ENCODE measurements at places on chromosomes 2 and 18.

DNA sequence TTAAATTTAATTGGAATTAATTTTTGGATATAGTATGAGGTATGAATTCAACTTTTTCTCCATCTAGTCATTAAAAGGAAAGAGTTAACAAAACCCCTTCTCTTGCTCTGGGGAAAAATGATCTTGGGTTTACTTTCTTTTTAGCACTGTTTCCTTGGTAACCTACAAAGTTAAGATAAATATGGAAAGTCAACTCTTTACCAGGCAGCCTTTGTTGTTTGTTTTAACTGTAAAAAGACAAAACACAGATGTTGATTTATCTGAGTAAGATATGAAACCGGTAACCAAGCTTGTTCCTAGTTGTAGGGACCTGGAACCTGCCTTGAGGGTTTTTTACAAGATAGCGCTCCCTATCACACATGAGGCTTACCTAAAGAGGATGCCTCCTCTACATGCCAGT is 10.1 kb upstream of the SANBR start:
- peaks cover 10% of the 10 kb centered on the region for H3K36me3 ChIP-seq
- H3K27ac ChIP-seq: no peak overlapping the region
- no peak for DNase-seq
- H3K4me1 ChIP-seq: no peaks in the 10 kb centered on the region
- H3K4me3 ChIP-seq: no peak overlapping the region
- no peaks in the 10 kb centered on the region for H3K27me3 ChIP-seq

GRCh38 chr2:199836943-199837342 is 14.0 kb downstream of the FTCDNL1 start:
- no peak for DNase-seq
- no peak overlapping the region for H3K27ac ChIP-seq
- H3K36me3 ChIP-seq: no peaks in the 10 kb centered on the region
- H3K4me1 ChIP-seq: no peaks in the 10 kb centered on the region
- H3K4me3 ChIP-seq: no peak overlapping the region

GRCh38 chr2:186572705-186573104 is 17.2 kb upstream of the ITGAV start:
- H3K27me3 ChIP-seq: no peaks in the 10 kb centered on the region
- no peak overlapping the region for H3K27ac ChIP-seq
- no peaks in the 10 kb centered on the region for H3K36me3 ChIP-seq

DNA sequence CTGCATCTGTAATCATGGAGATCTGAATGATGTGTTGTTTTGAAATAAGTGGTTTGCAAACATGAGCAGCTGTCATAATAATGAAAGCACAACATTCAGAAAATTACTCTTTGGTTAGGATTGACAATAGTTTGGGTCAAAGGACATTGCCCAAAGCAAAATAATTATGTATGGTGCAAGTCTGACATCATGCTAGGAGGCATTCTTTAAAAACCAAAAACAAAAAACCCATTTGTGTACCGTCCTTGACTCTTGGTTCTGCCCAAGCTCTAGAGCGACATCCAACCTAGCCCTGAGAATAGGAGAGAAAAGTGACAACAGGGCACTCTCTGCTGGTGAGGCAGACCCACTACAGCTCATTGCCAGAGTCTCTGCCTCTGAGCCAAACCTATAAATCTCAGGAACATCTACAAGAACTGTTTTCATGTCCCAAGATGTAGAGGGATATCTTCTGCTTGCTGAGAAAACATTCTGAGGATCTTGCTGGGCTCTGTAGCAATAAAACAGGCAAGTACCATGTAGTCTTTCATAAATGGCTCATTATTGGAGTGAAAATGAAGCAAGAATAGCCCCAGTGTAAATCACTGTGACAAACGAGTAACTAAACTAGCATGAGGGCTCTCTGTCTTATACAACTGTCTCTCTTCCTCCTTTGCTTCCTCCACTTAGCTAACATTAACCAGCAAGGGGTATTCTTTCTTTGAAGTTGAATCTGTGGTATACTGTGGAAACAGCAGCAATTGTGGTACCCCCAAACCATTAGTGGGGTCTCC is 266.8 kb upstream of the CXCR4 start:
- H3K27ac ChIP-seq: no peak overlapping the region
- peak; percentile 26 for DNase-seq
- no peak overlapping the region for H3K4me3 ChIP-seq
- H3K4me1 ChIP-seq: no peaks in the 10 kb centered on the region
- no peaks in the 10 kb centered on the region for H3K27me3 ChIP-seq

DNA sequence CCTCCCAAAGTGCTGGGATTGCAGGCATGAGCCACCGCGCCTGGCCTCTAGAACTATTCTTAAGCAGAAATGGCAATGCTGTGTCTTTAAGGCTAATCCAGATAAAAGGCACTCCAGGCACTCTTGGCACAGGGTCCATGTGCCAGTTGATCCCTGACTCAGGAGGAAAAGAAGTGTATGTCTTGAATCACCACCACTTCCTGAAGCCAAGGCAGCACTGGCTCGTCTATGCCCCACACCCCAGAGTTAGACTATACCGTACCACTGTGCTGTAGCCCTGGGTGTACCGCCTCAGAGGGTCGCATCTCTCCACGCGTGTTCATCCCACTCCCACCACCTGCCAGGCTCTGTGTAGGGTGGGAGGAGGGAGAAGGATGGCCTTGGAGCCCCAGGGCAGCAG is 9.0 kb downstream of the TNFRSF11A start:
- no peaks in the 10 kb centered on the region for H3K36me3 ChIP-seq
- H3K4me1 ChIP-seq: peaks cover 40% of the 10 kb centered on the region
- H3K27me3 ChIP-seq: peaks cover 16% of the 10 kb centered on the region
- H3K4me3 ChIP-seq: no peak overlapping the region
- DNase-seq: peak; percentile 57
- peak overlapping the region; percentile 41 for H3K27ac ChIP-seq

Data from transverse colon (tissue), 4 donors.